NCI-H2107 (cell line): ENCODE measurements at places on chromosomes 7 and 10.
A peak's percentile ranks its signal among the peaks of the same experiment; 100 is the strongest.

GRCh38 chr7:94882891-94883290 lies 24.5 kb upstream of the PPP1R9A start:
- no peak for DNase-seq

DNA sequence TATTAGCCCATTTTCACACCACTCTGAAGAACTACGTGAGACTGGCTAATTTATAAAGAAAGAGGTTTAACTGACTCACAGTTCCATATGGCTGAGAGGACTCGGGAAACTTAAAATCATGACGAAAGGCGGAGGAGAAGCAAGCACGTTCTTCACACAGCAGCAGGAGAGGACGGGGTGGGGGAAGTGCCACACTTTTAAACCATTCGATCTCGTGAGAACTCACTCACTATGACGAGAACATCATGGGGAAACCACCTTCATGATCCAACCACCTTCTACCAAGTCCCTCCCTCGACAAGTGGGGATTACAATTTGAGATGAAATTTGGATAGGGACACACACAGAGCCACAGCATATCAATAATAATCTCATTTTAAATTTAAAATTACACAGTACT lies 80.2 kb downstream of the VWDE start:
- DNase-seq, result no peak

DNA sequence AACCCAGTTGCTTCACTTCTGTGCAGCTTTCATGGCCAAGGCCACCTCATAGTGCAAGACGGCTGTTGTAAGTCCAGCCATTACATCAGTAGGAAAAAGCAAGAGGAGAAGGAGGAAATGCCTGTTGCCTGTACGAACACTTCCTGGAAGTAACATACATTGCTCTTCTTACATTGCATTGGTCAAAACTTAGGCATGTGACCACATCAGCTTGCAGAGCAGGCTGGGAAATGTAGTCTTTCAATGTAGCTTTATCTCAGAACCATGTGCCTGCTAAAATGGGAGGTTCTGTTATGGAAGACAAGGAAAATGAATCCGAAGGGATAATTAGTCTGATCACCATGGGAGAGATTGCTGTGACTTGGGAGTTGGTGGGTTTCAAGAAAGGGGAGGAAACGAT lies 4.3 kb downstream of the SLC29A3 start:
- DNase-seq, result no peak

DNA sequence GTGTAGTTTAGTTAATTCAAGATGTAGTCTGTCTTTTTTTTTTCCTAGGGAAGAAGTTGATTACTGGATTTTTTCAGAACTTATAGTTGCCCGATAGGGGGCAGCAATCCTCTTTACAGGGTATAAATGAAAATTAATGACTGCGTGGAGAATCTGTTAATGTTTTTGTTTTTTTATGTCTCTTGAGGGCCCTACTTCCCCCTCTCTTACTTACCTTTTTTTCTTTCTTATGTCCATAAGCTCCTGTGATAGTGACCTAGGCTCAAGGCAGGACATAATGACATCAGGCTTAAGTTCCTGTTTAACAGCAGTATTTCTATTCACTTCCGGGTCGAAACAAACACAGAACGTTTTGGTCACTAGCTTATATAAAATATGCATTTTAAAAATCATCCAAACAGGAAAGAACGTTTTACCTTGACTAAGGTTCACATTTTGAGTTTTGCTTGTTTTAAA lies 18.8 kb downstream of the CDC123 start:
- DNase-seq, result no peak

- no peak for DNase-seq
Measured at GRCh38 chr7:131008840-131009711, 275.1 kb upstream of the KLF14 start.

DNA sequence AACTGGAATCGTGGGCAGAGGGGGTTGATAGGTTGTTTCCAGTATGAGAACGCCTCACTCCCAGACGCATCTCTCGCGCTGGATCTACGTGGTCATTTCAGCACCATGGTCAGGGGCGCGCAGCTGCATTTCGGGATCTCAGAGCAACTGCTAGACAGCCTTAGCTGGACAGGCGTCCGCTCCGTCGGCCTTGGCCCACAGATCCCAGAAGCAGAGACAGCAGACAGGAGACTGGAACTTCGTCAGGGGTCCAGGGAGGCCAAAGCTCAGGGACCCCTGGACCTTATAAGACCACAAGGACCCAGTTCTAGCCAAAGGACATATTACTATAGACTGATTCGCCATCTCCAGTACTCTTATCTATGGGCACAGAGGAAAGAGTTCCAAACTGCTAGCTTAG lies 5.3 kb downstream of the NEUROG3 start:
- DNase-seq, result no peak

- DNase-seq, result no peak
Measured at GRCh38 chr10:96509017-96509641, 4.6 kb downstream of the TLL2 start.

DNA sequence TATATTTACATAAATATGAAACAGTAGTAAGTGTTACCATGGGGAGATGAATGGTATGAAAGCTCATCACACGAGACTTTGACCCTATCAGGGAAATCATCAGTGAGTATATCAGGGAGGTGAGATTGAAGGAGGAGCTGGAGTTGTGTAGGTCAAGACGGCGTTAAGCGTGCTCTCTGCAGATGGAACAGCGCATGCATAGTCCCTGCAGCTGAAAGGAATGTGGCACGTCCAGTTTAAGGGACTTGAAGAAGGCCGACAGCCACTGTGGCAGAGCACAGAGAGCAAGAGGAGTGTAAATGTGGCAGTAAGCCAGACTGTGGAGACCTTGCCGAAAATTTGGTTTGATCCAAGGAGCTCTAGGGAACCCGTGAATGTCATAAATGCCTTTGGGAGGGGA lies 38.9 kb downstream of the POU6F2 start:
- DNase-seq, result no peak

DNA sequence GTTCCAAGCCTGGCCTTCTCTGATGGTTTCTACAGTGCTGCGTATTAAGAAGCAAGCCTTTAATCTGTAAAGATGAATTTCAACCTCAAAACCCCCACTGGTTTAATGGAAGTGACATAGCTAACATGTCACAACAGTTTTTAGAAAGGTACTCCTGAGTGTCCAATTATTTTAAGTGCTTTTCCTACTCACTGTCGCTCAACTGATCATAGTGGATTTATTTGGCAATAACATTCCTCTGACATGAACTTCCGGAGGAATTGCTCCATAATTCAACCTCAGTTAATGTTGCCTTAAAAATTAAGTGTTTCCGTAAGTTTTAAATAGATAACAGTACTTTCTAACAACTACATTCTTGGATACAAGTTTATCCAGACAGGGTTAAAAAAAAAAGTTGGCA lies 57.5 kb downstream of the AGMO start:
- no peak for DNase-seq

DNA sequence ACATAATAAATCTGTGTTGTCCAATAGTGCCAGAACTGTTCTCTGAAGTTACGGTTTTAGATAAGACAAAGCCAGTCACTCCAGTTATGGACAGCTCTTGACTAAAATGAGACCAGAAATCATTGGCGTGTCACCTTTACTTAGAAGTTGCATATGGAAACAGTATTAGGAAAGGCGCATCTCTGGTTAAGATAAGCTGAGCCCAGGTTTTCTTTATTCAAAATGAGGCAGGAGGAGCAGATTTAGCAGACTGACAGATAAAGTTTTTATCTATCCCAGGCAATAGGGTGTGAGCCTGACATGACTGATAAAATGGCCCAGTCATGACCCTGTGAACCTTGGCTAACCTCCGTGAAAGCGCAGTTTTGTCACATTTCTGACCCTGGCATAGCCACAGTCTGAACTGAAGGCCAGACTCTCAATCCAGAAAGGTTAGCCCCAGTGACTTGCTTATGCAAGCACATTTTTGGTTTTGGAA lies 4.2 kb downstream of the CYP26A1 start:
- no peak for DNase-seq

GRCh38 chr7:97130417-97131139 lies 13.1 kb downstream of the SDHAF3 start:
- no peak for DNase-seq

GRCh38 chr7:121449329-121449728 lies 53.2 kb upstream of the FAM3C start:
- no peak for DNase-seq

GRCh38 chr7:101031082-101031481 lies 11.2 kb downstream of the MUC17 start:
- DNase-seq, result no peak

GRCh38 chr10:125029584-125030242 lies 87.8 kb downstream of the ZRANB1 start:
- DNase-seq, result no peak

DNA sequence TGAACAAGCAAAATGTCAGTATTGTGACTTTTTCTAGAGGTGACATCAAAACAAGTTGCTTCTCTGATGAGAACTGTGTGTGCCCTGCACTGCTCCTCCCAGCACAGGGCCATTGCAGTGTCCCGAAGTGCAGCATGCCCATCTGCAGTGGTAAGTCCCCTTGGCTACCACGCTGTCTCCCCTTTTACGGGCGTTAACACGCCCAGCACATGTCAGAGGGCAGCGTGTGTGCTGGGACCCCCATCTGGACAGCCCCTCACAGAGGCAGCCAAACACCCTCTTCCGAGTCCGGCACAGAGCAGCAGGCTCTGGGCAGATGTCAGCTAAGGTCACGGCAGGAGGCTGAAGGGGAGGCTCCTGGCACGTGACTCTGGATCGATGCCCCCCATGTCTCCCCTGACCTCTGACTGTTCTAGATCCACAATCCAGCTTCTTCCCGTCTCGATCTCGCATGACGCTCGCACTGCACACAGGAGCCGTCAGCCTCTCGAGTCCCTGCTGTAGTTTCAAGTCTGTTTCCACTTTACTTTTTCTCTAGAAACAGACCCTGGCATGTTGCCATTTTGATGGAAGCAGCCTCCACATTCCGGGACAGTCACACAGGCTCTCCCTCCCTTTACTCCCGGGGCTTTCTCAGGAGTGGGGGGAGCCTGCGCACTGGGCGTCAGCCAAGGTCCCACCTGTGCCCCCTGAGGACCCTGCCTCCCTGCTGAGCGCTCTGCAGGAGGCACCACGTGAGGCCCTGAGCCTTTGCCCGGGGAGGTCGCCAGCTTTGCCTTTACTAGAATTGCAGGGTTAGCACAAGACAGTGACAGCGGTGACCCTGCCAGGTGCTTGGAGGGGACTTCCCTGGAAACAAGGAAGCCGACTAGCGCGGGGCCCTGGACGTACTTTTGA lies 133.8 kb downstream of the TCERG1L start:
- DNase-seq, result no peak

DNA sequence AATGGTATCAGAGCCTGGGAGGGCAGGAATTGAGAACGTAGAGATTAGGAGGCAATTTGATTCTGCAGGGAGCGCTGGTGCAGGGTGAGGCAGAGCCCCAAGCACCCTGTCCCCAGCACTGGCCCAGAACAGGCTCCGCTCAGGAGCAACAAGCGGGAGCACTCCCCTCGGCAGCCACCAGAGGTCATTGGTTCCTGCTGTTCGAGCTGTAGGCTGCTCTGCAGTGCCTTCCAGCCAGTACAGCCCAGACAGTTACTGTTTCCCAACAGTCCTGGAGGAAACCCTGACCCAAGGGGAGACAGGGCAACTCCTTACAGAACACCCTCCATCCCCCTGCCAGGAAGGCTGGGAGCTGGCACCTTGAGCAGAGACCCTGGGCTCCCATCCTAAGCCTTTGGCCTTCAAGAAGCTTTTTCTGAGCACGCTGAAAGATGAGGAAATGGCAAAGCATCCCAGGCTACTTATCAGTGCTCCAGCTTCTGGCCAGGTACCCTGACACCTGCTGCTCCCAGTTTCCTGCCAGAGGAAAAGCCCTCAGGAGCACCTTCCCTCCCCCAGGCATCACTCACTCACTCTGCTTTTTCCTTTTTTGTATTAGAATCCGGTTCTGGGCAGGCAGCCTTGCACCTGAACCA lies 71.2 kb upstream of the EFCAB10 start:
- DNase-seq, result peak; percentile 53

DNA sequence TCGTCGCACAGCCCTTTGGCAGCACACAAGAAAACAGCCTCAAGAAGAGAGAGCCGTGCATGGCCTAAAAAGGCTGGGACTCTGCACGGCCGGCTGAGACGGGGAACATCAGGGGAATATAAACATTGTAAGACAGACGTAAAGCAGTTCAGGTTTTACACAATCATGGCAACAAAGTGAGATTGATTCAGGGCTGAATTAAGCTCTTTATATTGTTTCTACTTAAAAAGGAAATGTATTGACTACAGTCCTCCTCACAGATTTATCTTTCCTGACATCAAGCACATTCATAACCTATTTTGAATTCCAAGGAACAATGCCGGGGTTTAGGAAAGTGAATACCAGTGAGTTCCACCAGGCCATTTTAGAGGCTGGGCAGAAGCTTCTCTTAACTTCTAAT lies 25.2 kb downstream of the SORBS1 start:
- DNase-seq, result no peak

GRCh38 chr7:36021917-36022550 lies 131.0 kb upstream of the EEPD1 start:
- DNase-seq, result no peak

- no peak for DNase-seq
Measured at GRCh38 chr10:35353805-35354204, 17.5 kb downstream of the CCNY start.

- DNase-seq, result no peak
Measured at GRCh38 chr10:69659241-69660038, 29.4 kb downstream of the FAM241B start.

DNA sequence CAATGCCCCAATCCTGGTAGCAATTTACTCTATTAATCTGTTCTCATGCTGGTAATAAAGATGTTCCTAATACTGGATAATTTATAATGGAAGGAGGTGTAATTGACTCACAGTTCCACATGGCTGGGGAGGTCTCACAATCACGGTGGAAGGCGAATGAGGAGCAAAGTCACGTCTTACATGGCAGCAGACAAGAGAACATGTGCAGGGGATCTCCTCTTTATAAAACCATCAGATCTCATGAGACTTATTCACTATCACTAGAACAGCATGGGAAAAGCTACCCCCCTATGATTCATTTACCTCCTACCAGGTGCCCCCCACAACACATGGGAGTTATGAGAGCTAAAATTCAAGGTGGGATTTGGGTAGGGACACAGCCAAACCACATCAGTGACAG lies 872.2 kb downstream of the ANKRD7 start:
- DNase-seq, result no peak

DNA sequence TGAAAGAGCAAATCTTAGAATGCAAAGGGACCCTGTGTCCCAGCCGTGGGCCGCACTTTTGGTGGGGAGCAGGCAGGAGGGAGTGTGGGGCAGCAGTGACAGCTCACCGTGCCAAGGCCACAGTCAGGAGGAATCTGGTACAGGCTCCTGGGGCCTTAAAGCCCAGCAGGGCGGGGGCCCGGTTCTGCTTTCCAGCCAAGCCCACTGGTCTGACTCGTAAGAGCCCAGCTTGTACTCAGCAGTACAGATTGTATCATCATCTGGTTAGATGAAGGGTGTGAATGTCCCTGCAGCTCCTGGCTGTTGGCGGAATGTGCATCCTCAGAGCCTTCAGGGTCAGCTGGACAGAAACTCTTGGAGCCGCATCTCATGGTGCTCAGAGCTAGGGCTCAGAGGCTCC lies 30.5 kb upstream of the TRIM8 start:
- DNase-seq, result no peak

GRCh38 chr10:119620241-119621077 lies 23.7 kb upstream of the TIAL1 start:
- no peak for DNase-seq

GRCh38 chr10:133030781-133031180 lies 56.9 kb upstream of the ADGRA1 start:
- no peak for DNase-seq

GRCh38 chr10:53808677-53809372 lies 992.2 kb downstream of the PCDH15 start:
- no peak for DNase-seq
